ENCODE measurements at places on chromosomes 5 and 9. TPM values are rescaled to one million over a fixed set of nuclear protein-coding genes. Genes with fewer than 3 reads are reported as not detected.

Gene BBLN
- polyA plus RNA-seq: 56.9 TPM

Gene CDC26
- 27.5 TPM for polyA plus RNA-seq

Gene APBB3
- 73.1 TPM for polyA plus RNA-seq

Gene CDC20B
- polyA plus RNA-seq: 2.8 TPM

Gene TTC23L
- 60.6 TPM for polyA plus RNA-seq

Gene DMGDH
- 6.8 TPM for polyA plus RNA-seq

Gene KCNMB1
- polyA plus RNA-seq: 4.6 TPM

Gene NOL8
- 12.5 TPM for polyA plus RNA-seq

Gene ISL1
- 2.4 TPM for polyA plus RNA-seq

Gene TCF7
- 9.9 TPM for polyA plus RNA-seq

Gene DOCK2
- 7.3 TPM for polyA plus RNA-seq

Data from testis (tissue), 5 donors.